Substantia nigra (tissue), 51 donors: ENCODE measurements at places on chromosomes 3 and 15.

GRCh38 chr3:111999484-112000324 lies 982 bp downstream of the TAGLN3 start:
- no peak for DNase-seq

DNA sequence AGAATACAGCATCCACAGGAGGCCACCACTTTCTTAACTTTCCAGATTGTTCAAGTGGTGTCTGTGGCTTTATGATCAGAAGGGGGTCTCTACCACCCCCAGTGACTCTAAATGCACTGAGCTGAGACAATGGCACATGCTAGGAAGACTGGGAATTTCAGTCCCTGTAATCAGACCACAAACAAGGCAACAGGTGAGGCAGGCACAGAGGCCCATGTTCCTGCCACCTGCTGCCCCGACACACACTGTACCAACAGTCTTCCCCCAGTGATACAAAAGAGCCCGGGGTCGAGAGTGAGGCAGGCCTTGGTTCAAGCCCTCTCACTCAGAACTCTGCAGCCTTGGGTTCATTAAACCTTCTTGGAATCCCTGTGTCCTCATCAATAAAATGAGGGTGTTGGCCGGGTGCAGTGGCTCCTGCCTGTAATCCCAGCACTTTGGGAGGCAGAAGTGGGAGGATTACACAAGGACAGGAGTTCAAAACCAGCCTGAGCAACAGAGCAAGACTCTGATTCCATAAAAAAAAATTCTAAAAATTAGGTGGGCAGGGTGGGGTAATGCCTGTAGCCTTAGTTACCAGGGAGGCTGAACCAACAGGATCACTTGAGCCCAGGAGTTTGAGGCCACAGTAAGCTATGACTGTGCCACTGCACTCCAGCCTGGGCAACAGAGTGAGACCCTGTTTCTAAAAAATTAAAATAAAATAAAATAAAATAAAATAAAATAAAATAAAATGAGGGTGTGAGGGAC lies 55.8 kb downstream of the ADCY5 start:
- DNase-seq = no peak

DNA sequence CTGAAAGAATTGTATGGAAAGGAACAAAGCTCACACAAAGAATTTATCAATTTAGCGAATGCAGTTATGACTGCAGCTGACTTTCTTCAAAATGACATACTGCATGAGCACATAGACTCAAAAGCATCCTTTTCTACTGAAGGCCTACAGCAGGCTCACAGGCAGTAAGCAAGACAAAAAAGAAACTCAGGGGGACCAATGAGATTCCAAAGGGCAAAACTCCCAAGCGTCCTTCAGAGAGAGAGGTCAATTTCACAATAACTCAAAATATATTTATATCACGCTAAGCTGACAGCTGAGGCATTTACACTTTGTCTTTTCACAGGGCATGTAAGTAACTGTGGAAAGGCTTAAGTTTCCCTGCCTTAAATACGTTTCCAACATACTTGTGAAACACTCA lies 427.9 kb upstream of the RASGRP1 start:
- no peak for DNase-seq

- no peak for DNase-seq
Measured at GRCh38 chr3:104628185-104628789, 738.4 kb upstream of the ALCAM start.

GRCh38 chr15:41546851-41547786 lies 3.1 kb upstream of the RPAP1 start:
- no peak for DNase-seq

DNA sequence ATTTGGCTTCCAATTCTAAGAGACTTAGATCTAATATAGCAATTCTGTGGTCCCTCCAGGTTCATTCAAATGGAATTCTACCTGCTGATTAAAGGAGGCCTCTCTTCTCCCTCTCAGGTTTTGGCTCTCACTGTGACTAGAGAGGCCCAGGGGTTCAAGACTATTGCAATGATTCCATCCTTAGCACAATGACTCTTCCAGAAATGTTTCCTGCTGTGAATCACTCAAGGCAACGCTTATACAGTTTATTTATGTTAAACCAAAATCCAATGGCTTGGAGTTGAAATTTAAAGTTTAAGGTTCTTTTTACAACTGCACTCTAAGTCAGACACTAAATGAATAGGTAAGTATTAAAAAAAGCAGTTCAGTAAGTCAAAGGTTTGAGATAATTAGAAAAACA lies 39.9 kb downstream of the IFT57 start:
- no peak for DNase-seq

DNA sequence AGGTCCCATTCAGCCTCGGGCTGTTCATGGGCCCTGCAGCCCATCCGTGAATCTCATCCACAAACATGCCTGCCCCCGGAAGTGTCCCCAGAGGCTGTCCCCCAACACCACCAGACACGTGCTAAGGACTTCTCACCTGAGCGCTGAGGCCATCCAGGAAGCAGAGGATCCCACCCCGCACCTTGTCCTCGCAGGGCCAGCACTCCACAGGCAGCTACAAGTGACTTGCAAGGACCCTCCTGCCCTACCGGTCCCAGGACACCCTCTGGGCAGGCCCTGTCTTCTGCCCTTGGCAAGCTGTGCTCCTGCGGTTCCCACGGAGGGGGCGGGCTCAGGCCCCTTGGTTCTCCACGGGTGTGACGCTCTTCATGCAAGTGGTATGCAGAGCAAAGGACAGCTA lies 146.0 kb downstream of the NUP210 start:
- DNase-seq = no peak
